ENCODE measurements at places on chromosomes 2 and 18.
A peak's percentile ranks its signal among the peaks of the same experiment; 100 is the strongest.

DNA sequence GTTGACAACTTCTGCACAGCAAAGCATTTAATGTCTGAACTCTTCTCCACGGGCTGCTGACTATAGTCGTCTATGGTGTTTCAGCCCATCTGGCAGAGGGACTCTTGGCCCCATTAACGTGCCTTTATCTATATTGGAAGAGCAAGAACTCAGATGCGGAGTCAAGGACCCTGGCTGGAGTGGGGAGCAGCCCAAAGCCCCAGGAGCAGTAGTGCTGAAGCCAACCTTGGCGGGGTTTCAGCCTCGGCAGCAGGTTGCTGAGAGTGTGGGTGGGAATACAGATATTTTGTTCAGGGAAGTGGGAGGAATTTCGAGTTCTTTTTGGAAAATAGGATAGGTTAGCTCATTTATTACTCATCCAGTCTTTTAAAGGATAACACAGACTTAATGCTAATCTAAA is 34.2 kb downstream of the TMEM17 start:
- no peak for DNase-seq

DNA sequence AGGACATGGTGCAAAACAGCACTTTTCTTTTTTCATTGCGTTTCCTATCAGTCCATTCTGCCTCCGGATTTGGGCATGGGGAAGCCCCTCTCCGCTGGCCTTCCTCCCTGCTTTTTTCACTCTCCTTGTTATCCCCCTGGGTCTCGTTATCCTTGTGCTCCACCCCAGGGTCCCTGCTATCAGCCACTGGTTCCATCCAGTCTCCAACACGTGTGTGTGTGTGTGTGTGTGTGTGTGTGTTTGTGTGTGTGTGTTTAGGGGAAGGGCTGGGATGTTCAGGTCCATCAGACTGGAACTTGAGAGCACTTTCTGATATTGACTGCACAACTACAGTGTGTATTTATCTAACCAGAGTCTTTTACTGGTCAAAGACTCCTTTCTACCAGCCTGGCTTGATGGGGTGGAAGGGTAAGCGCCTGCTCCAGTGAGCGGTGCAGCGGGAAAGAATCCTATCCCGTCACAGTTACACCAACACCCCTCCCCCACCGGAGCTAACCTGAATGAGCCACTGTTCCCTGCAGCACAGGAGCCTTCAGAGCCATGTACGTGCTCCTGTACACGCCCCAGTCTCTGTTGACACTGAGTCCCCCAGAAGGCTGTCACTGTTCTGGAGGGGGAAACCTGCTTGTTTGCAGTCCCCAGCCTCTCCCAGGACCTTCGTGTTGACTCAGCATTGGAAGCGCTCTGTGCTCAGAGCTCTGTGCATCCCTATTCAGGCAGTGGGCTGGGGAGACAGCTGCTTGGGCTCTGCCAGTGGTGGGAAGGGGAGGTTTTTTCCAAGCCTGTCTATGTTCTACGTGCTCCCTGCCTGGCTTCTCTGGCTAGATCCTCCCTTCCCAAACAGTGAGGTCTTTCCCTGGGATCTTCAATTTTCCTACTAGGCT is 4.6 kb downstream of the INHA start:
- DNase-seq: no peak

DNA sequence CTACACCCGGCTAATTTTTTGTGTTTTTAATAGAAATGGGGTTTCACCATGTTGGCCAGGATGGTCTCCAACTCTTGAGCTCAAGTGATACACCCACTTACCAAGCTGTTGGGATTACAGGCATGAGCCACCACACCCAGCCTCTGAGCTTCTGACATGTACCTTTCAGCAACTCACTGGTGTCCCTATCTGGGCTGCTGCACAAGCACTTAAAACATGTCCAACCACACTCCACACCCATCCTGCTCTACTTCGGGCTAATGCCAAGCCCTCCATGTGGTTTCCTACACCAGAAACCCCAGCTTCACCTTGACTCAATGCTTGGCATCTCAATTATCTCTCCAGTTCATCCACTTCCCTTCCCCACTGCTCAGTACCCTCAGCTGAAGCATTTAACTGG is 22.4 kb upstream of the ARMC9 start:
- DNase-seq: no peak

DNA sequence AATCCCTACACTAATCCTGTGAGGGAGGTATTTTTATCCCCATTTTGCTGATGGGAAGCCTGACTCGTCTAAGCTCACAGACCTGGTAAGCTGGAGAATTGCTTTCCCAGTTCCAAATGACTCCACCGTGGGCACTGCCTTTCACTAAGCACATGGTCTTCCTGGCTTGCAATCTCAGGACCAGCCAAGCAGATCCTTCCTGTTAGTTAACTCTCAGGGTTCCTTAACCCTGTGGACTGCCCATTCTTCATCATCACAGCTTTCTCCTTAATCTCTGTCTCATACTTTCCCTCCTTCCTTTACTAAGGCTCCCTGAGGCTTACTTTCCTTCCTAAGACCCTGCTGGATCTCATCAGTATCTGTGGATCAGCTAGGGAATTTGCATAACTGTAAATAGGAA is 122.2 kb upstream of the ZEB2 start:
- no peak for DNase-seq

GRCh38 chr2:128403814-128404708 is 85.4 kb upstream of the HS6ST1 start:
- no peak for DNase-seq

- no peak for DNase-seq
These were observed 122.4 kb downstream of the PRKCE start for GRCh38 chr2:45773909-45774308.

GRCh38 chr2:3290655-3291054 is 87.0 kb downstream of the EIPR1 start:
- no peak for DNase-seq

GRCh38 chr2:174664084-174664759 is 66.6 kb upstream of the WIPF1 start:
- no peak for DNase-seq

DNA sequence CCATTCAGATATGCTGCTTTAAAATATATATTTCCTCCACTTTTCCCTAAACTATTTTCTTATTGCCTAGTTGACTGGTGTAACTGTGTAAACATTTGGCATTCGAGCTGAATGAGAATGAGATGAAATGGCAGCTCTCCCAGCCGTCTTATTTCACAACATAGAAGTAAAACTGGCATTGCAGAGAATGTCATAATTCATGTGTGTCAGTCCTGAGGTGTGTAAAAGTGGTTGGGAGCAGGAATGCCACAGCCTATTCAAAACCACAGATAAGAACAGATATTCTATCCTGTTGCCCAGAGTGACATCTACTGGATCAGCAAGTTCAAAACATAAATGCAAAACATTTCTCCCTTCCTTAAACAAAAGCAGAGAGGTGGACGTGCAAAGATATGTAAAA is 565.5 kb upstream of the CHAC2 start:
- DNase-seq: peak; percentile 10

DNA sequence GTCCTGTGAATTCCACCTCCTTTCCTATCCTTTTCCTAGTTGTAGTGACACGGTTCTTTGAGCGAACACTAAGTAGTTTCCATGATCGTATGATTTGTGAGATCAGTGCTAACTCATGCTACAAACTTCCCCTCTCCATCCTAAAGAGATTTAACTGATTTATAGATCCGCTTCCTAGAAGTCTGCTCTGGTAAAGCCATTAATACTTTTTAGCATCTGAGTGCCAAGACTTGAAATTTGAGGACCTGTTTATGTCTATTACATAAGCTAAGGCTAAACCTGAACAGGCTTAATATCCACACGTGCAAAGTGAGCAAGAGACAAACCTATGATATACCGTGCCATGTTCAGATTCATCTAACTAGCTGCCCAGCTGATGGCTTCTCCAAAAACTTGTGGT is 14.9 kb downstream of the PROKR1 start:
- no peak for DNase-seq

DNA sequence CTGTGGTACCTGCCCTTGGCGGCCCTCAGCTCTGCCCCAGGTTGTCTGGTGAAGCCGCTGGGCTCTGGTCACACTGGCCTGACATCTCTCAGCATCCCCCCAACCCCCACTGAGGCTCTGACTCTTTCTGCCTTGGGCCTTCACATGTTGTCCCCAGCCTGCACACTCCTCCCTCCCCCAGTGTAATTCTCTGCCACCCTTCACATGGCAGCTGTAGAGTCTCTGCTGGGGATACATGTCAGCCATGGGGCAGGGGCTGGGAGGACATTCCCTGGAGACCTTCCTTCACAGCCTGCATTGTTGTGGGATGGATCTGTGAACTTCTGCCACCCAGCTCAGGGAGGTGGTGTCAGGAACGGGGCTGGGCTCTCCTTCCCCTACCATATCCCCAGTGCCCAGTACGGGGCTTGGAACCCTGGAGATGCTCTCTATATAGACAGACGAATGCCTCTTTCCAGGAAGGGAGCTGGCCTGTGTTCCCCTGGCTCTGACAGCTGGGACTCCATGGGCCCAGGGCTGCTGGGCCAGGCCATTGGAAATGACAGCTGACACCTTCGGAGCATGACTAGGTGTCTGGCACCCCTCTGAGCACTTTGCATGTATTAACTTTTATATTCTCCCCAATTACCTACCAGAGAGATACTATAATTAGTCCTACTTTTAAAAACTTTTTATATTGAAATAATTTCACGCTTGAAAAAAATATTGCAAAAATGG is 151.5 kb downstream of the INHBB start:
- no peak for DNase-seq

DNA sequence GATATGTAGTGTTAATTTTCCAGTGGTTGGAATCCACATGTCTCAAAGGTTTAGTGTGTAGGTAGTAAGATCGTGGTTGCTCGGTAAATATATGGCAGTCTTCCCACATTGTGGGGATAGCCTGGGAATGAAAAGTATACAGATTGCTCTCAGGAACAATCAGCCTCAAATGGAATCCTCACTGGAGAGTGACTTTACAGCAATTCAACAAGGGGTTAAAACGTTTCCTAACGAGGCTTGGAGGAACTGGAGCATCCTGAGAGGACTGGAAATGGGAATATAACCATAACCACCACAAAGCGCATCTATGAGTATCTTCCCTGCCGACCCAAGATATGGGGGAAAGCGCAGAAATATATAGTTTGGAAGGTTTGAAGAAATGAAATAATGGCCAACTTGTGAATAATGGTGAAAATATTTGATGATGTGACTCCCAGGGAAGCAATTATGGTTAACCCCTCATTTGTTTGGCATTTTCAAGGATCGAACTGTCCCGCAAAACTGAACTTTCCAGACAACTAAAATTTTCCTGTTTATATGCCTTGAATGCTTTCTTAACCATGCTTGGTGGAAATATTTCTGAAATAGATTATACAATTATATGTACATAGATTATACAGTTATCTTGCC is 100.7 kb upstream of the FOSL2 start:
- DNase-seq: no peak

DNA sequence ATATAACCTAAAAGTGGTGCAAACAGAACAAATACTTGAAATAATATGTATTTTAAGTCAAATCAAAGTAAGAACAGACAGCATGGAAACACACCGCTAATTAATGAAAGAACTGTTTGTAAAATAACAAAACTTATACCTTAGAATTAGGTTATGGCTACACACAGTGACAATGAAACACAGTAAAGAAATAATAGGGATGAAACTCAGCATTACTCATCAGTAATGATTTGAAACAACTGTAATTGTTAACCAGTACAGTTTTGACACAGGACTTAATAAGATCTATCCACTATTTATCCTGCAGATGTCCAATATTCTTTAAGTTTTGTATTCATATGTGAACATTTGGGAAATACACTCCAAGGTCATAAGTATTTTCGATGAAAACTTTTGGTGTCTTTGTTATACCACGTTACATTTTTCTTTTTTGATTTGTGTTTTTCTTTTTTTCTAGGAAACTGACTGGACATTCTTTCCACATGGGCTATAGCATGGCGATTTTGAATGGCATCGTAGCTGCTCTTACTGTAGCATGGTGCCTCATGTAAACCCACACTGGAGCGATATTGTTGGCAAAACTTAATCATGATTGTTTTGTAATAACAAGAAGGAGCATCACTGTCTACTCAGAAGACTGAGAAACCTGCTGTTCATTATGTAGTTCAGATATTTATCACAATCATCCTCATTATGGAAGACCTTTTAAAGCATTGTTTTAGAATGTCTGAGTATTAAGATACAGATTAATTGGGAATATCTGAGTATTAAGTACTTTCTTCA is 41.1 kb downstream of the ARL6IP6 start:
- DNase-seq: no peak

GRCh38 chr2:168790226-168790902 is 12.1 kb upstream of the NOSTRIN start:
- DNase-seq: no peak

GRCh38 chr2:191298306-191298705 is 53.1 kb downstream of the MYO1B start:
- no peak for DNase-seq

DNA sequence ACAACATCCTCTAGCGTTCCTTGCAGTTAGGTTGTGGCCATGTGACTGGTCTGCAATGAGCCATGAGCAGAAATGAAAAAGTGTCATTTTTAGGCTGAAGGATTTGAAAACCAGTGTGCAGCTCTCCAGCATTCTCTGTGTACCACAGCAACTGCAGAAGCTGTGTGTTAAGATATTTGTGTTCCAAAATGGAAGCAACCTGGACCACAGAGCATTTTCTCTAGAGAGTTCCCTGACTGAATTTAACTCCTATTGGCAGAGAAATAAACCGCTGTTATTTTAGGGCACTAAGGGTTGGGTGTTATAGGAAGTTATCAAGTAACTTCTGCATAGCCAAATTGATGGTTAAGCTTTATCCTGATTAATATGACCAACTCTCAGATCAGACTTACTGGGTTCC is 257.2 kb upstream of the THUMPD2 start:
- DNase-seq: no peak

DNA sequence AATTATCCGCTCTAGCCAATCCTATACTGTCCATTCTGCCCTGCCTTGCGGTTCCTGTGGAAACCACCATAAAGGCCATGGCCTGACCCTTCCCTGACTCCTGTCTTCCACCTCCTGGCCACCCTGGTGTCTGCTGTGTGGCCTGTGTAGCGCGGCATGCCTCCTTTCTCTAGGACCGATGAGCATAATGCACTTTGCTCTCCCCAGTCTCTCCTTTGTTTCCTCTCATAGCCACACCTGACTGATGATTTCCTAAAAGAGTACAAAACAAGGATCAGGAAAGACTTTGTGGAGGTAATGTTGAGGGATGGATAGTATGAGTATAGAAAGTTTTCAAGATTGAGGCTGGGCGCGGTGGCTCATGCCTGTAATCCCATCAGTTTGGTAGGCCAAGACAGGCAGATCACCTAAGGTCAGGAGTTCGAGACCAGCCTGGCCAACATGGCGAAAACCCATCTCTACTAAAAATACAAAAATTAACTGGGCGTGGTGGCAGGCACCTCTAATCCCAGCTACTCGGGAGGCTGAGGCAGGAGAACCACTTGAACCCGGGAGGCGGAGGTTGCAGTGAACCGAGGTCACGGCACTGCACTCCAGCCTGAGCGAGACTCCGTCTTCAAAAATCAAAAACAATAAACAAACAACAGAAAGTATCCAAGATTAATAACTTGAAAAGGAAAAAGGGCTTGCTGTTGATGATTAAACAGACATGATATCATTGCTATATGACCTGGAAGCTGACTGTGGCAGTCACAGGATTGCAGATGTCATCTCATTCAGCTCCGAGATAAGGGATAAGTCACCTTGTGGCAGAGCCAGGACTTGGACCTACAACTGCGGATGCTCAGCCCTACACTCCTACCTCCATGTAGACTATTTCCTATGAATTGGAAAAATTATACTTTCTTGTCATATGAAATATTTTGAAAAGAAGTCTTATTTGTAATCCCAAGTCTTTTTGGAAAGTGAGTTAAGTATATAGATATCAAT is 16.6 kb downstream of the SOWAHC start:
- no peak for DNase-seq
